ENCODE measurements at places on chromosomes 3 and 15. TPM values are rescaled to one million over a fixed set of nuclear protein-coding genes. Genes with fewer than 3 reads are reported as not detected.

Gene ZNF619
- total RNA-seq, result 3.1 TPM

Gene ZNF620
- total RNA-seq, result not detected

Gene CYP1A1
- total RNA-seq, result 0.29 TPM

Gene TBC1D2B
- total RNA-seq, result 60.3 TPM

Gene WDR49
- 10.4 TPM for total RNA-seq

Gene CCR4
- total RNA-seq, result not detected

Gene CAV3
- total RNA-seq, result not detected

Gene SAMD7
- not detected for total RNA-seq

Gene ADAMTSL3
- 48.2 TPM for total RNA-seq

Gene TM6SF1
- 5.1 TPM for total RNA-seq

Gene COL8A1
- 30.9 TPM for total RNA-seq

Gene UPK1B
- 0.30 TPM for total RNA-seq

Gene CLDN18
- total RNA-seq, result not detected

Gene ACAN
- not detected for total RNA-seq

Gene IQCF5
- not detected for total RNA-seq

Gene DNAJC19
- 84.4 TPM for total RNA-seq

Gene FANCD2OS
- not detected for total RNA-seq

Gene ACKR2
- total RNA-seq, result 1.5 TPM

Gene SLC12A1
- not detected for total RNA-seq

Gene ANKRD34C
- total RNA-seq, result not detected
